ENCODE measurements at places on chromosomes 16 and 17.
A peak's percentile ranks its signal among the peaks of the same experiment; 100 is the strongest.

- peak; percentile 46 for DNase-seq
These were observed 255.1 kb downstream of the MAP2K6 start for GRCh38 chr17:69669441-69670178.

GRCh38 chr16:102060-102855 lies 24.2 kb downstream of the MPG start:
- DNase-seq, result no peak

DNA sequence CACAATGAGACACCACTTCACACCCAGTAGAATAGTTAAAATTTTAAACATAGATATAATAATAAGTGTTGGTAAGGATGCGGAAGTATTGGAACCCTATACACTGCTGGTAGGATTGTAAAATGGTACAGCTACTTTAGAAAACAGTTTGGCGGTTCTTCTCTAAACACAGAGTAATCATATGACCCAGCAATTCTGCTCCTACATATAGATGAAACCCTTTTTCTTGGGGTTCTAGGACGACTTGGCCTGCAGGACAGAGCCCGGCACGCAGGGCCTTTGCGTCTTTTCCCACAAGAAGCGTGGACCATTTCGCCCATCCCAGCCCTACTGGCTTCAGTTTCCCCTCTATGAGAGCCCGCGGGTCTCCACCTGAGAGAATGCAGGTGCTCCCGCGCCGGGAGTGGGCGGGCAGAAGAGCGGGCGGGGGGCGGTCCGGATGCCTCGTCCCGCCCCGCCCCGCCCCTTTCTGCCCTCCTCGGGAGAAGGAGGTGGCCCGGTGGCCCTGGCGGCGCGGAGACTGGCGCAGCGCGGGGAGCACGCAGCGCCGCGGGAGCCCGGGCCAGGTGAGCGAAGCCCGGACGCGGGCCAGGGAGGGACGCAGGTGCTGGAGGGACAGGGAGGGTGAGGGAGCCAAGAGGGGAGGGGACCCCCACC lies at the start of gene SDR42E2:
Gene SDR42E2 (plus strand): TSS at position 508 of the 657 bp plus-strand sequence. CDS start 3,077 bp downstream, outside the sequence.
- DNase-seq, result no peak

DNA sequence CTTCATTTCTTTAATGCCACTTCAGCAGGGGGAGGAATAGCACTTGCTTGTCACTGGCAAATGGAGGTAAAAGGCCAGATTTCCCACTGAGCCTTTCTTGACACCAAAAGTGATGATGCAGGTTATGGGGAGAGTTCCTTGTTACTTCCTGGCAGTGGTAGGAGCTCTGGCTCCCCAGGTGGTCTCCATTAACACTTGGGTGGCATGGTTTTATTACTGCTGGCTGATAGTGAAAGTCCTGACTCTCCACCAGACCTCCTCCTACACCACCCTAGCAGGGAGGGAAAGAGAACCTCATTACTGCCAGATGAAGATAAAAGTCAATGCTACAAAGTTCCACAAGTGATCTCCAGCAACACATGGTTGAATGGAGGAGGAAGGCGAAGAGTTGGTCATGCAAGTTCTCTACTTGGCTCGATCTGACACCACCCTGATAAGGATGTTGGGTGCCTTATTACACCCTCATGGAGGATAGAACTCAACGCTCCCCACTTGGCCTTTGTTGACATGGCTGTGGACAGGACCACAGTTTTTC lies 152.7 kb upstream of the GNAO1 start:
- no peak for DNase-seq

- DNase-seq, result no peak
These were observed 7.3 kb downstream of the KLHL10 start for GRCh38 chr17:41844971-41845370.

DNA sequence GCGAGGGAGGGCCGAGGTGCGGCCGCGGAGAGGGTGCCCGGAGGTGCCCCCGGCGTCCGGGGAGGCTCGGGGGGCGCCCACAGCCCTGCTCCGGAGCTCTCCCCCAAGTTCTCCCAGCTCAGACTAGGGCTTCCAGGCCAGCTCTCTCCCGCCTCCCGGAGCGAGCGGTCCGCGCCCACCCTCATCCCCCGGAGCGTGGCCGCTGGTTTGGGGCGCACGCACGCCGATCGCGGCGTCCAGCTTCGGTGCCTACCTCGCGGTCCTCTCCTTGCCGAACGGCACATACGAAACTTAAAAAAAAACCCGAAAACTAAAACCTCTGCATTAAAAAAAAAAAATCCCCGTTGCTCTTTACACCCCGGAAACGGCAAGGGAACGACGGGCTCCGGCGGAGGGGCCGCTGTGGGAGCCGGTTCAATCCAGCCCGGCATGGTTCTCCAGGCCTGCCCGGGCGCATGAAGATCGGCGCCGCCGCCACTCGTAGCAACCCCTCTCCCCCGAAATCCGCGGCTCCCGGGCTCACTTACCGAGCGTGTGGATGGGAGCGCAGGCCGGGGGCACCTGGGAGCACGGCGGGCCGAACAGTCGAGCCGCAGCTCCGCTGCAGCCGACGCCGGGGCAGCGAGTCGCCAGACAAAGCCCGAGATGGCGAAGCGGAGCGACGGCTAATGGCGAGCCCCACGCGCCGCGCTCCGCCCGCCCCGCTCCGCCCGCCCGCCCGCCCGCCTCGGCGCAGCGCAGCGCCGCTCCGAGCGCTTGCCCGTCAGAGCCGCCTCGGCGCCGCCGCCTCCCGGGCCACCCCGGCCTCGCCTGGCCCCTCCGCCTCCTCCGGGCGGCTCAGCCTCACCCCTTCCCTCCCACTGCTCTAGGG lies 973 bp upstream of the UBTF start:
- DNase-seq, result peak; percentile 83

DNA sequence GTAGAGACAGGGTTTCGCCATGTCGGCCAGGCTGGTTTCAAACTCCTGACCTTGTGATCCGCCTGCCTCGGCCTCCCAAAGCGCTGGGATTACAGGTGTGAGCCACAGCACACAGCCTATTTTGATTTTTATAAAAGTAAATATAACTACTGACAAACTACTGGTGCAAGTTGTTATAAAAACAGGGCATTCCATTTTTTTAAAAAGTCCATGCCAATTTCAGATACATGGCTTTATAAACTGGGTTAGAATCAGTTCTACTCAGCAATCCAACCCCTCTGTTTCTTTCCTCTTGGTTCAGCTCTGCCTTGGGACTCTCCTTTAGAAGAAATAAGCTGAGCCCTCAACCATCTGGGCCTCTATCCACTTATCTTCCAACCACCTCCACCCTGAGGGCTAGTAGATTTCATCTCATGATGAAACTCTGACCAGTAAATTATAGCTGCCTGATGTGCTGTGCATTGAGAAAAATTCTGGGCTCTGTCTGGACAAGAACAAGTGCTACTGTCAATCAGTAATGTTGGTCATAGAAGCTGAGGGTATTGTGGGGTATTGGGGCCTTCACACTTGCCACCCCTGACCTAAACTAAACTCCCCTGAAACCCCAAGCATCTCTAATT lies 10.2 kb downstream of the RANBP10 start:
- no peak for DNase-seq

DNA sequence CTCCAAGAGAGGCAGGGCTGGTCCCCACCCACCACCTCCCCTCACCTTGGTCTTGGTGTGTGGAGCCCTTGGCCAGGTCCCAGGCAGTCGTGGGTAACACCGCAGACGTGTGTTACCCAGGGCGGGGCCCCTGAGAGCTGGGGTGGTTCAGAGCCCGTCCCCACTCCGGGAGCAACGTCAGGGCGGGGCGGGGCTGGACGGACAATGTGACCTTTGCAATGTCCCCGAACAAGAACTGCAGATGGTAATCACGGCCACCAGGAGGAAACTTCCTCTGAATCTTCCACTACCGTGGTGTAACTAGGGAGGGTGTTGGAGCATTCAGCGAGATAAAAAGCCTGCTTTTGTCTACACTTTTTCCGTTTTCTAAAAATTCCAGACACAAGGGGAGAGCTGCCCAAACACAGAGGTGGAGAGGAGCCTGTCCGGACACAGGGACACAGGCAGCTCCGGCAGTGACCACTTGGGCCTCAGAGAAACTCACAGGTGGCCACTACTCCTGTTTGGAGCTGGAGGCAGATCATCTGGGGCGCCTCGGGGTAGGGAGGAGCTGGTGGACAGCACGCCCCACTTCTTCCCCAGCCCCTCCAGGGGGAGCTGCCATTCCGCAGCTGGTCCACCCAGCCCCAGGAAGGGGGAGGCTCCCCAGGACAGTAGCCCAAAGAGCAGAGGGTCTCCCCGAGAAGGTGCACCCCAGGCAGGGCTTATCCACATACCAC lies 14.2 kb upstream of the SLC38A10 start:
- peak; percentile 86 for DNase-seq
